ENCODE measurements at places on chromosomes 1 and 21.

GRCh38 chr1:76477156-76477555, 390.1 kb upstream of the ST6GALNAC5 start:
- DNase-seq, result no peak

DNA sequence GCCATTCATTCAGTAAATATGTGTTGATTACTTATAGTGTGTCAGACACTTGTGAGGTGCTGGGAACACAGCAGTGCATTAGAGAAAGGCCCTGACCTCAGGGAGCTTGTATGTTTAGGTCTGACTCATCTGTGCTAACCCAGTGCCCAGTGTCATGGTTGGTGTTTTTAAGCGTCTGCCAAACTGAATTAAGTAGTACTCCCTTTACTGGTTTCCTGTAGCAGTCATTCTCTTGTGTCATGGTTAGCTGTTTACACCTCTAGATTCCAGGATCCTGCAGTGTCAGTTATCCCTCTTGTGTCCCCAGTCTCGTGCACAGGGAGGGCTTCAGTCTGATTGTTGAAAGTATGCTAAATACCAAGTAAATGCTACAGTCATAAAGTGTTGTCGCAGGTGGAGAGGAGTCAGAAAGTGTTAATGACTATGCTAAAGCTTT, 14.2 kb downstream of the UCK2 start:
- no peak for DNase-seq

DNA sequence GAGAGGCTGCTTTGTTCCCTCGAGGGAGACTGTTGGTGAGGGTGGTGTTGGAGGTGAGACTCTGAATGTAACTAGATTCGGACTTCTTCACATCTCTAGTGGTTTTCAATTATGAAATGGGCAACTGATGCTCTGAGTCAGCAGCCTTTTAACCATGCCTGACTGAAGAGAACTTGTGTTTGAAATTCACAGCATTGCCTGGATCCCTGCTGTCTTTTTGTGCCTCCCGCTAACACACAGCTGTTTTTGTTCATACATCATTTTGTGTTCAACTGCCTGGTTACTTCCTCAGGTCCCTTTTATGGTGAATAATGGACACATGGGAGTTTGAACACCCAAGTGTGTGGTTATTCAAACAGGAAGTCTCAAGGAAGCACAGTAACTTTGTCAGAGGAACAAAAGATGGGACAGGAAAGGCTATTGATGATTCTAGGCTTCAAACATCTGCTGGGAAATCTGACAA, 16.8 kb downstream of the LAMC1 start:
- no peak for DNase-seq

- no peak for DNase-seq
Measured at GRCh38 chr1:166258017-166258416, 91.2 kb upstream of the FAM78B start.

Measured in RWPE2 (cell line).